ENCODE measurements at places on chromosomes 11 and 22.

- DNase-seq = no peak
These were observed 25.4 kb upstream of the CD81 start for GRCh38 chr11:2351701-2352100.

DNA sequence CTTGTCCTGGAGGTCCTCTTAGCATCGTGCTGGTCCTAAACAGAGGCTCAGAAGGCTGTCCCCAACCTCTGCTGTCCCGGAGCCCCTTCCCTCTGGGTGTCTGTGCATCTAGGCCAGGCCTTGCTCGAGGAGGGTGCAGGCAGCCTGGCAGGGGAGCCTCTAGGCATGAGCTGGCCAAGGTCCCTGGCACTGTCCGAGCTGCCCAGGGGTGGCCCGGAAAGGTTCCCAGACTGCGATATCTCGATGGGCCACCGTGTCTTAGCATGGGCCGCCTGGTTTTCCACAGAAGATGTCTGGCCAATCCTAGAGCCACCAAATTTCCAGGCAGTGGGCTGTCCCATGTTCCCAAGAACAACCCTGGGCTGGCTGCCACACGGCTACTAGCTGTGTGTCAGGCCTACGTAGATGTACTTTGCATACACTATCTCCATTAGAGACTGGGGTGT lies 24.6 kb upstream of the SMIM38 start:
- no peak for DNase-seq

- DNase-seq = no peak
These were observed 45.6 kb upstream of the POLD3 start for GRCh38 chr11:74546752-74547151.

DNA sequence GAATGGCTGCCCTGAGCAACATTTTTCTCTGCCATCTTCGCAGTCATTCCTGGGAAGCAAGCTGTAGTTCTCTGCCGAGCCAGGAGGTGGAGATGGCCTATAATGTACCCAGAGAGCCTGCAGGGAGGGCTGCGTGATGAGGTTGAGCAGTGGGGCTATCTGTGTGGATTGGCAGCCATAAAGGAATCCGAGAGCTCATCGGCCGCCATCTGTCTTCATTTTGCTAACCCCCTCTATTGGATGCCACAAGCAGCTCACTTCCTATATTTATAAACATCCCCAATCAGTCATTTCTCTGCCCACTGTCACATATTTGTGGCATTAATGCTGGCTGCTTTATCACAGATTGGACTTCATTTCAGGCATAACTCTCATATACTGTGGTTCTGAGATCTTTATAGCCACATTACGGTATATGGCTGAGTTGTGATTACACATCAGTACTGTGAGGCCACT lies 209.5 kb downstream of the NTM start:
- peak; percentile 89 for DNase-seq

GRCh38 chr11:134101282-134101681 lies 32.4 kb downstream of the JAM3 start:
- DNase-seq = no peak

DNA sequence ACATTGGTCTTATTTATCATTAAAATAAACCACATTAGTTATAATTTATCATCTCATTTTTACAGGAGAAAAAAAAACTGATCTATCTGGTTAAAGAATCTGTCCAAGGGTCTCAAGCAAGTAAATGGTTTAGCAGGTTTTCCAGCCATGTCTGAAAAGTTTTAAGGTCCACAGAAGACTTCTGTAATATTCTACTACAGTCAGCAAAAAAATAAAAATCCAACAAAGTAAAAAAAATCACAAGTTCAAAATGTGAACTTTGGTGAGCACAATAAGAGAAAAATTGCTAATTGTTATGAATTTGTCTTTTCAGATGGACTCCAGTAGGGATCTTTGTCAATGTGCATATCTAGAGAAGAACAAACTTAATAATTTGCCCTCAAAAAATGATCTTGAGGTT lies 1.3 kb downstream of the OR52E4 start:
- no peak for DNase-seq

GRCh38 chr11:17991783-17992433 lies 20.9 kb downstream of the SERGEF start:
- peak; percentile 64 for DNase-seq

DNA sequence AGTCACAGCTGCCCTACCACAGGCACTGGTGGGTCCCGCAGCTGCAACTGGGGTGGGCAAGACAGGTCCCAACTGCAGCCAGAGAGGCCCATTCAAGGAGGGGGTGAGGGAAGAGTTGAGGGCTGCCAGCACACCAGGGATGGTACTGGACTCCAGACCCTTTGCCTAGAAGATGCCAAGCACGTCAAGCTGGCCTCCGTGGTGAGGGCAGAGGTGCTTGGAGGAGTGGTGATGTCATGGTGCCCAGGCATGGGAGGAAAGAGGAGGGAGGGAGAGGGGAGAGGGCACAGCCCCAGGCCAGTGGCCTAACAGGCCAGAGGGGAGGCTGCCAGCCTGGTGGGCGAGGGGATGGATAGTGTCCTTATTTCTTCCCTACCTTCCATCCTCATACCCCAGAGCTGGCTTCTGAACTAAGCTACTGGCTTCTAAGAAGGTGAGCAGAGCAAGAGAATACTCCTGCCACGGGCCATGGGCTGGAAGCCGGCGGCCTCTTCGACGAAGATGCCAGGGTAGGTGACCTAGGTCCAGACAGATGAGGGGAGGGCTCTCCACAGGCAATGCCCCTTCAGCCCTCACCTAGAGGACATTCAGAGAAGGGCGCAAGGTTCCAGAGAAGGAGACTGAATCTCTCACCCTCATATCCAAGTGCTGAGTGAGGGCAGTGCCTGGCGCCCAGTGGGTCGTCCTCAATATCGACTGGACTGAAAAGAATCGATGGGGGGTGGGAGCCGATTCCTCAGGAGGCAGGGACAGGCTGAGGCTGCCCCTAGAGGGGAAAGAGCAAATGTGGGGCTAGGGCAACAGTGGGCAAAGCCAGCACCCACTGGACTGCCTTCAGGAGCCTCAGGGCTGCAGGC lies 1.8 kb downstream of the SYT7 start:
- no peak for DNase-seq

DNA sequence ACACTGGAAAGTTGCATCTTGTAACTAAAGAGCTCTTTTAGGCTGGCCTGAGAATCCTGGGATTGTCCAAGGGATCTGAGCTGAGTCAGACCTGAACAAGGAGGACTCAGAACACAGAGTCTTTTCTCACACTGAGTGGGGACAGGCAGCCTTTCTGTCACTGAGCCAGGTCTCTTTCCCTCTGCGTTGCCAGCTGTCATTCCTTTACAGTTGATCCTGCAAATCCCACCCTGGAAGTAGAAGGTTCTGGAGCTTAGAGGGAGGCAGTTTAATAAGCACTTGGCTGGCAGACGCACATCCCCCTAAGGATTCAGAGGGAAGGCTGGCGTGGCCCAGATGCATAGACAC lies 76.3 kb upstream of the SUSD2 start:
- DNase-seq = no peak

- no peak for DNase-seq
These were observed 28.9 kb downstream of the NAP1L4 start for GRCh38 chr11:2963112-2963754.

DNA sequence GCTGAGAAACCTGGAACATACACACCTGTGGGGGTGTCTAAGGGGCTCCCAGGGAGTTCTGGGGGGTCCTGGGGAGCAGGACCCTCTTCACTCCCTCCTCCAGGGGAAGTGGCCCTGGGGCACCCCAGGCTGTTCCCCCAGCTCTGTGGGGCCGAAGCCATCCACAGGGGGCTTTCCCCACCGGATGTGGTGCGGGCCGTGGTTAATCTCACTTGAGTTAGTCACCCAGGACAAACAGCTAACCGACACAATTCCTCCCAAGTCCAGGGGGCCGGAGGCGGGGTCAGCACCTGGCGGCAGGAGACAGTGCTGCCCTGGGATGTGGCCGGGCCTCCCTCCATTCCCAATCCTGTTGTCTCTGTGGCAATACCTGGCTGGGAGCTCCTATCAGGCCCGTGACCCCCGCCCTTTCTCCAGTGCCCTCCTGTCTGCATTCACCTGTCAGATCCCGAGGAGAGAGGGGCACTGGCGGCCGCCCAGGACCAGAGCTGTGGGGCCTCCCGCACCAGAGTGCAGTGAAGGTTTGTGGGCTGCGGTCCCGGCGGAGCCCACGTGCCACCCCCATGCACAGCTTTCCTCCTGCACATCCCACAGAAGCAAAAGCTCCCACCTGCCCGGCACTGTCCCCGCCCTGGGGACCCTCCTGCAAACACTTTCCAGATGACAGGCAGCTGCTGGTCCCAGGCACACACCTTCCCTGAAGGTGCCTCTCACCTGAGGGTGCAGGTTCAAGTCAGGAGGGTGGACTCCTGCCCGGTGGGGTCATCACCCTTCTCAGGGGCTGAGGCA lies 5.2 kb upstream of the MUC5AC start:
- DNase-seq = peak; percentile 50

DNA sequence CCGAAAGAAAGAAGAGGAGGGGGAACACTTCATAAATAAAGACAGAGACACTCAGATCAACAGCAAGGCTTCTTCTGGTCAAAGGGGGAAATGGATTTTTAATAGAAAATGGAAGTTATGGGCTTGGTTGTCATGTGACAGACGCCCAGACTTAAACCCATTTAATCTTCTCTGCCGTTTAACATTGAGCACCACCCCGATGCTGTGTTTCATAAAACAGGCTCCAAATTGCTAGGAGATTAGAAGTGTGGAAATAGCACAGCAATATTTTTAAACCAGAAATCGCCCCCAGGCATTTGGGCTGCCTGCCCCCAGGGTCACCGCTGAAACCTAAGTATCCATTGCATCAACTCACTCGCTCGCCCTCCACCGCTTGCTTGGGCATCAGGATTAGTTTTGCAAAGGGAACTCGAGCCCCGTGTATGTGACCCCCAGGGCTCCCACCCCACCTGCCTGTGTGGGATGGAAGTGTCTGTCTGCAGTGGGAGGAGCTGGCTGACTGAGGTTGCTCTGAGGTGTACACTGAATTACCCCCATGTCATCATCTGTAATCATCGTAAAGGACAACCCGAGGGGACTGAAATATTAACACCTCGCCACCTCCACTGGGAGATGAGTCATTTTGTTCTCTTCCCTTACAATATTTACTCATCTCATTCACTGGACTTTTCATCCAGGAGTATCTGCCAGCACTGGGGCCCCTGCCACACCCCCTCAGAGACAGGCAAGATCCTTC lies 10.7 kb downstream of the DSCAML1 start:
- no peak for DNase-seq

DNA sequence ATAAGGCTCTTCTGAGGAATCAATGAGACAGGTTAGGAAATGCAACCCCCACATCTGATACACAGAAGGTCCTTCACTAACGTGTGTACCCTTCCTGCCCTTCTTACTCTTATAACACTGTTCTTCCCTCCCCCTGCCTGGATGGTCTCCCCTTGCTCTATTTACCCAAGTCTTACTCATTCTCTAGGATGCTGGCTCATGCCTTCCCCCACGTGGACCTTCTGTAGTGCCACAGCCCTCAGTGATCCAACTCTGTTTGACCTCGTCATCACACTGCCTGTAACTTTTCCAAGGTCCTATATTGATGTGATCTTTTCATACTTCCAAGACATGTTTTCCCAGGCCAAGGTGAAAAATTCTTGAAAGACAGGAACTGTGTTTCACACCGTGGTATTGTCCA lies 79.8 kb downstream of the C11orf58 start:
- no peak for DNase-seq

DNA sequence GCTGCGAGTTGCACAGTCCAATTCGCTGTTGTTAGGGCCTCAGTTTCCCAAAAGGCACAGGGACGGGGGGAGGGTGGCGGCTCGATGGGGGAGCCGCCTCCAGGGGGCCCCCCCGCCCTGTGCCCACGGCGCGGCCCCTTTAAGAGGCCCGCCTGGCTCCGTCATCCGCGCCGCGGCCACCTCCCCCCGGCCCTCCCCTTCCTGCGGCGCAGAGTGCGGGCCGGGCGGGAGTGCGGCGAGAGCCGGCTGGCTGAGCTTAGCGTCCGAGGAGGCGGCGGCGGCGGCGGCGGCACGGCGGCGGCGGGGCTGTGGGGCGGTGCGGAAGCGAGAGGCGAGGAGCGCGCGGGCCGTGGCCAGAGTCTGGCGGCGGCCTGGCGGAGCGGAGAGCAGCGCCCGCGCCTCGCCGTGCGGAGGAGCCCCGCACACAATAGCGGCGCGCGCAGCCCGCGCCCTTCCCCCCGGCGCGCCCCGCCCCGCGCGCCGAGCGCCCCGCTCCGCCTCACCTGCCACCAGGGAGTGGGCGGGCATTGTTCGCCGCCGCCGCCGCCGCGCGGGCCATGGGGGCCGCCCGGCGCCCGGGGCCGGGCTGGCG lies at the start of gene BCR:
Gene BCR (plus strand): TSS at position 209 of the 592 bp plus-strand sequence. CDS start 452 bp downstream, outside the sequence.
- no peak for DNase-seq

DNA sequence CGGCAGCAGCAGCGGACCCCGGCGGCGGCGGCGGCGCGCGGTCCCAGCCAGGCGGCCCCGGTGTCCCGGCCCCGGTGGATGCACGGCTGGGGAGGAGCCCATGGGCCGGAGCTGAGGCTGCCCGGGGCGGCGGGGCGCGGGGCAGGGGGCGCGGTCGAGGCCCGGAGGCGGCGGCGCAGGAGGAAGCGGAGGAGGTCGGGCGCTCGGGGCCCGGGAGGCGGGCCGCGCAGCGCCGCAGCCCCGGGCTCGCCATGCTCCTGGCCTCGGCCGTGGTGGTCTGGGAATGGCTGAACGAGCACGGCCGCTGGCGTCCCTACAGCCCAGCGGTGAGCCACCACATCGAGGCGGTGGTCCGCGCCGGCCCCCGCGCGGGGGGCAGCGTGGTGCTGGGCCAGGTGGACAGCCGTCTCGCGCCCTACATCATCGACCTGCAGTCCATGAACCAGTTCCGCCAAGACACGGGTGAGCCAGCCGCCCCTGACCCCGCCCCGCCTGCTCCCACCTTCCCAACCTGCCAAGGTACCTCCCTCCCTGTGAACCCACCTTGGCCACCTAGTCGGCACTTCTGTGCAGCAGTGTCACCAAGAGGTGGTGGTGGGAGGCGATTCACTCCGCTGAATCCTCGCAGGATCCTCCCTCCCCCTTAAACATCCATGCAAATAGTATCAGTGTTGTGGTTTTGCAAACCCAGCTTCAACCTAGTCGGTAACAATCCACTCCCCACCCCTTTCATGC lies 580 bp downstream of the DTX4 start:
- no peak for DNase-seq

DNA sequence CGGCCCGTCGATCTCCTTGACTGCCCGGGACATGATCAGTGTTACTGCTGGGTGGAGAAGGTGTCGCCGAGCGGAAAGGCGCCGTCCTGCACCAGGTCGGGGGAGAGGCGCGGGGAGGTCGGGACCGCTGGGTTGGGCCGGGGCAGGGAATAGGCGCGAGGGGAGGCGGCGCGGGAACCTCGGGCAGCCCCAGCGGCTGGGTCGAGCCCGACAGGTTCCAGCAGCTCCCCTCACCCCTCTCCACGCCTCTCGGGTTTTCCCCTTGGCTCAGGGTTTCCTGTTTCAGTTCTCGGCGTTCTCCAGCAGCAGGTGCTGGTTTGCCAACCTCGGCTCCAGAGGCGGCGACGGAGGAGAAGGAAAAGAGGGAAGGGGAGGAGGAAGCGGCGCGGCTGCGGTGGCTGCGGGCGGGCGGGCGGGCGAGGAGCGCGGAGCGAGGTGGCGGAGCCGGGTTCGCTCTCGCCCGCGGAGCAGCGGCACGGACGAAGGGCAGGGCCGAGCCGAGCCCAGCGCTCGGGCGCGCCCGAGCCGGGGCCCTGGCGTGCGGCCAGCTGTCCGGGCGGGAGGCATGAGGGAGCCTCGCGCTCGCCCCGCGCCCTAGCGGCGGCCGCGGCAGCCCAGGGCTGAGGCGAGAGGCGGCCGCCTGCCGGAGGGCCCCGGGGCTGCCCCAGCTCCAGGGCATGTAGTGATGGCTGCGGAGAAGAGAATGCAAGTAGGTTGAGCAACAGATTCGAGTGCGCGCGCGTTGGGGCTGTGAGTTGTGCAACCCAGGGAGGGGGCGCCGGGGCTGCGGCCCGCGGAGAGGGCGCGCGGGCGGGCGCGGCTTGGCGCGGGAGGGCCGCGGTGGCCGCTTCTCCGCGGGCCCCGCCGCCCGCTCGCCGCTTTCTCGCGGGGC lies at the start of gene ZC3H12C:
Gene ZC3H12C (plus strand): TSS at position 878 of the 892 bp plus-strand sequence. CDS start 20 bp downstream, outside the sequence.
- DNase-seq = peak; percentile 83

- no peak for DNase-seq
These were observed 16.5 kb upstream of the MEN1 start for GRCh38 chr11:64826578-64827450.
